ENCODE measurements at places on chromosomes 3 and 15.

DNA sequence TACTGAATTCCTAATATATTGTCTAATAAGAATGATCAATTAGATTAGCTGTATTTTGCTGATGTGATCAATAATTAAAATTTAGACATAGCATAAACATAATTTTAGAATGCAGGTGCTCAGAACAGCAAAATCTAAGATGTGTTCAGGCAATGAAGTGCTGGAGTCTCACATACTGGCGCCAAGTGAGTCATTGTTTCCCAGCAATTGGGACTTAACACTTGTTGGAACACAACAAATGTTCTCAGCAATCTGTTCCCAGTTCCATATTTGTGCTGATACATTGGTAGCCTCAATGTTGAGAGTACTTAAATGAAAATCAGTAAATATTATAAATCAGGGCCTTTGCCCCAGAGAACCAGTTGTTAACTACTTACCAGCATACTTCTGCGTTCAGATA, 619.0 kb downstream of the ROBO1 start:
- no peak overlapping the region for H3K4me3 ChIP-seq
- no peak overlapping the region for H3K27ac ChIP-seq
- no peaks in the 10 kb centered on the region for H3K4me1 ChIP-seq
- no peaks in the 10 kb centered on the region for H3K27me3 ChIP-seq
- DNase-seq = no peak

GRCh38 chr3:143809121-143809621, 39.1 kb downstream of the SLC9A9 start:
- no peak overlapping the region for H3K4me3 ChIP-seq
- DNase-seq = no peak
- H3K27me3 ChIP-seq = no peaks in the 10 kb centered on the region
- H3K4me1 ChIP-seq = peaks cover 4% of the 10 kb centered on the region
- H3K27ac ChIP-seq = peak overlapping the region; percentile 0
- H3K36me3 ChIP-seq = no peaks in the 10 kb centered on the region

- H3K36me3 ChIP-seq = no peaks in the 10 kb centered on the region
- H3K4me3 ChIP-seq = no peak overlapping the region
- H3K4me1 ChIP-seq = no peaks in the 10 kb centered on the region
- no peaks in the 10 kb centered on the region for H3K27me3 ChIP-seq
- no peak overlapping the region for H3K27ac ChIP-seq
- no peak for DNase-seq
These were observed 127.0 kb downstream of the PLOD2 start for GRCh38 chr3:146033950-146034349.

DNA sequence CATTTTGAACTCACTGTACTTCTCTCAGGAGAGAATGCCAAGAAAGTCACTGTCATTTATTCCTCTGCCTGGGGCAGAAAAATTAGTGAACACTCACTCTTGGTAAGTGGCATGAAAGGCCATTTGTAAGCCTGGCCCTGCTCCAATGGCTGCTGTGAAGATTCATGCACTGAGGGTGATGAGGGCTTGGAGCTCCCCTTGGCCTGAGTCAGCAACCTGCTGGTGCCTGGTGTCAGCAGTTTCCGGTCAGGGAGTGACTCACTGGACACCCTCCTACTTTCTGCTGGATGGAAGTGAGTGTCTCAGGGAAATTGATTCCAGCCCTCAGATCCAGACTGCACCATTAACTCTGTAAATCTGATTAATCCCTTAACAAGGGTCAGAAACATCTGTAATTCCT, 37.6 kb downstream of the TRA2B start:
- no peaks in the 10 kb centered on the region for H3K4me1 ChIP-seq
- DNase-seq = no peak
- no peak overlapping the region for H3K4me3 ChIP-seq
- no peaks in the 10 kb centered on the region for H3K36me3 ChIP-seq
- H3K27me3 ChIP-seq = no peaks in the 10 kb centered on the region

- no peak overlapping the region for H3K27ac ChIP-seq
- no peaks in the 10 kb centered on the region for H3K27me3 ChIP-seq
- H3K4me1 ChIP-seq = no peaks in the 10 kb centered on the region
- no peak for DNase-seq
- no peaks in the 10 kb centered on the region for H3K36me3 ChIP-seq
These were observed 89.7 kb upstream of the GK5 start for GRCh38 chr3:142315083-142315482.

GRCh38 chr15:31365655-31366127, 39.1 kb downstream of the KLF13 start:
- peak overlapping the region; percentile 94 for H3K27ac ChIP-seq
- H3K27me3 ChIP-seq = no peaks in the 10 kb centered on the region
- peak overlapping the region; percentile 27 for H3K4me3 ChIP-seq
- no peaks in the 10 kb centered on the region for H3K36me3 ChIP-seq

DNA sequence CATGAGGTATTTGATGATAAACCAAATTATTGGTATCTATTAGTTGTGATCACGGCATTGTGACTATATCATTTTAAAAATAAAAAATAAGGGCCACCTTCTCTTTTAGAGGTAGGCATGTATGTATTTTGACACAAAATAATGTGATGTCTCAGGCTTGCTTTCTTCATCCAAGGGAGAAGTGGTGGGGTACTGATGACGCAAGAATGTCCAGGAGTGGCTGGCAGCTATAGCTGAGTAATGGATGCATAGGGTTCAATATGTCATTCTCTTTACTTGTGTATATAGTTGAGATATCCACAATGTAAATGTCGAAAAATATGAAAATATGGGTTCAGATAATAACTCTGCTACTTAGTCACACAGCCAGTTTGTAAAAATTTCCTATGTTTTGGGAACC, 46.8 kb upstream of the NSMCE3 start:
- H3K27me3 ChIP-seq = no peaks in the 10 kb centered on the region
- no peaks in the 10 kb centered on the region for H3K4me1 ChIP-seq
- no peaks in the 10 kb centered on the region for H3K36me3 ChIP-seq
- no peak overlapping the region for H3K27ac ChIP-seq

DNA sequence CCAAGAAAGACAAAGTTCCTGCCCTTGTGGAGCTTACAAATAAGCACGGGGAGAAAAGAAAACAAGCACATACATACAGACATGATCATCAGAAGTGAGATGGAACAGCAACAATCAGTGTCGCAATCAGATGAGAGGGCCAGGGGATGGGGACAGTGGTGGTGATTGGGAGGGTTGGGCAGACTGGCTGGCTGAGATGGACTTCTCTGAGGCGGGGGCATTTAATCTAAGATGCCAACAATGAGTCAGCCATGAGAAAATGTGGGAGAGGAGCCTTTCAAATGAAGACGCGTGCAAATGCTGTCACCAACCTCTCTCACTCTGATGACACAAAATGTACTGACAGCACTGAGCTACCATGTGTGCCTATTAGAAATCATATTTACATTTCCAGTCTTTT, 81.4 kb downstream of the NCEH1 start:
- no peaks in the 10 kb centered on the region for H3K27me3 ChIP-seq
- no peaks in the 10 kb centered on the region for H3K4me1 ChIP-seq
- H3K36me3 ChIP-seq = no peaks in the 10 kb centered on the region
- no peak overlapping the region for H3K27ac ChIP-seq
- no peak for DNase-seq

DNA sequence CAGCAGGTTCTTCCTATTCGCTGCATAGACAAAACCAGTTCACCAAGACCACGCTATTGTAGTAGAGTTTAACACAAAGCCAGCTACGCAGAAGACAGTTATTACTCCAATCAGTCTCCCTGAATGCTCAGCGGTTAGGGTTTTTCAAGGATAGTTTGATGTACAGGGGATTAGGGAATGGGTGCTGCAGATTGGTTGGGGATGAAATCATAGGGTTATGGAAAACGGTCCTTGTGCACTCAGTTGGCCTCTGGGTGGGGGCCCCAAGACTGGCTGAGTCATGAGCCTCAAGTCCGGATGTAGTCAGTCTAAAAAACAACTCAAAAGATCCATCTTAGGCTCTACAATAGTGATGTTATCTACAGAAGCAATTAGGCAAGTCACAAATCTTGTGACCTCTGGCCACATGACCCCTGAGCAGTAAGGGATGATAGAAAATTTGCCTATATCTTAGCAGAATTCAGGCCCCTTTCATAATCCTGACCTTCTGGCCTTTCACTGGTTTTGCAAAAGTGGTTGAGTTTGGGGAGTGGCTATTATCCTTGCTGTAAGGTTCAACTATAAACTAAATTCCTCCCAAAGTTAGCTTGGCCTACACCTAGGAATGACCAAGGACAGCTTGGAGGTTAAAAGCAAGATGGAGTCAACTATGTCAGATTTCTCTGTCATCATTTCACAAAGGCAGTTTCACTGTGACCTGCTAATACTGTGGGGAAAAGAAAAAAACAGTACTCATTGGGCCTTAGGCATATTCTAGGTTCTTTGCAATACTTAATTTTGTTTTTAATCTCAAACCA, 57.7 kb downstream of the LIPC start:
- no peaks in the 10 kb centered on the region for H3K27me3 ChIP-seq
- H3K36me3 ChIP-seq = no peaks in the 10 kb centered on the region

- H3K36me3 ChIP-seq = no peaks in the 10 kb centered on the region
- no peaks in the 10 kb centered on the region for H3K27me3 ChIP-seq
- H3K4me3 ChIP-seq = no peak overlapping the region
- peaks cover 20% of the 10 kb centered on the region for H3K4me1 ChIP-seq
- H3K27ac ChIP-seq = peak overlapping the region; percentile 27
- no peak for DNase-seq
These were observed 22.9 kb downstream of the RAB8B start for GRCh38 chr15:63212050-63213004.

Measured in testis (tissue), 5 donors.